ENCODE measurements at places on chromosomes 7 and 10.

GRCh38 chr10:43001427-43001795, 75.5 kb upstream of the RET start:
- DNase-seq = no peak

- no peak for DNase-seq
Observed at GRCh38 chr10:61589547-61590243, 73.0 kb upstream of the CABCOCO1 start.

DNA sequence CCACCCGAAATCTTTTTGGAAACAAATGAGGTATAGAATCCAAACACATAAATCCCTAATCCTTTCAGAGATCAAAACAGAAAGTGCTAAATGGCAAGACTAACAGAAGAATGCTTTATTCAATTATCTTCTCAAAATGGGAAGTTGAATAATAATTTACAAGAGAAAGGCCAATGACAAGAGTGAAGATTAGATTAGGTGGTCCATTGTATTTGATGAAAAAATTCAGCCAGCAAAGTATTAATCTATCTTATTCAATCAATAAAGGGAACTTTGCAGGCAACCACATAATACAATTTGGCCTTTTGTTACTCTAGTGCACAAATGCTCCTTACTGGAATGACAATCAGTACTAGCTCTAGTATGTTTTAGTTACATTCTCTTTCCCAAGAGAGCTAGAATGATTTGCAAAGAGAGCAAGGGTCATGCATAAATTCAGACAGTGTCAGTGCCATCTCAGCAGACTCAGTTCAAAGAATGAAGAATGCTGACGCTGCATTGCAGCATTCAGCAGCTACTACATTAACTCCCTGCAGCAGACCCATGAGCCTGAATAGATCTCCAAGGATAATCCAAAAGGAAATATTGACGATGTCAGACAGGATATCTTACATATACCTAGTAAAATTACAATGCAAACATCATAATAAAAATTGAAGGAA, 131.8 kb downstream of the ANK3 start:
- no peak for DNase-seq

- DNase-seq = no peak
Observed at GRCh38 chr10:58019863-58020537, 247.7 kb downstream of the IPMK start.

DNA sequence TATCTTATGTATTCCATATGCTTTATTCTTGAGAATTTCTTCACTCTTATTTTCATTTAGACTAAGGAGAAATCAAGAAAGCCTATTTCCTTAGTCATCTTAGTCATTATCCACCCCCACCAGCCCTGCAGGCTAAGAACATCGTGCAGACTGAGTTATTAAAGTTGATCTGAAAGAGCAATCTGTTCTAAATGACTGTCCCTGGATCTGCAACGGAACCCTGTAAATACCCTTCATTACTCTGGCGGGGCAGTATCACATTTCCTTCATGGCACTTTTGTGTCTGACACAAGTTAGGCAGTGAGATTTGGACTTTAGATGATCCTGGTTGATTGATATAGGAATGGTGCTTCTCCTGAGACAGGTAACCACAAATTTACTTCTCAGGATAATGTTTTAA, 3.5 kb upstream of the MYPN start:
- DNase-seq = peak; percentile 70

Data from epithelial cell of esophagus (primary cell).